CD4-positive, alpha-beta T cell (primary cell): ENCODE measurements at places on chromosomes 16 and 17.
A peak's percentile ranks its signal among the peaks of the same experiment; 100 is the strongest.

DNA sequence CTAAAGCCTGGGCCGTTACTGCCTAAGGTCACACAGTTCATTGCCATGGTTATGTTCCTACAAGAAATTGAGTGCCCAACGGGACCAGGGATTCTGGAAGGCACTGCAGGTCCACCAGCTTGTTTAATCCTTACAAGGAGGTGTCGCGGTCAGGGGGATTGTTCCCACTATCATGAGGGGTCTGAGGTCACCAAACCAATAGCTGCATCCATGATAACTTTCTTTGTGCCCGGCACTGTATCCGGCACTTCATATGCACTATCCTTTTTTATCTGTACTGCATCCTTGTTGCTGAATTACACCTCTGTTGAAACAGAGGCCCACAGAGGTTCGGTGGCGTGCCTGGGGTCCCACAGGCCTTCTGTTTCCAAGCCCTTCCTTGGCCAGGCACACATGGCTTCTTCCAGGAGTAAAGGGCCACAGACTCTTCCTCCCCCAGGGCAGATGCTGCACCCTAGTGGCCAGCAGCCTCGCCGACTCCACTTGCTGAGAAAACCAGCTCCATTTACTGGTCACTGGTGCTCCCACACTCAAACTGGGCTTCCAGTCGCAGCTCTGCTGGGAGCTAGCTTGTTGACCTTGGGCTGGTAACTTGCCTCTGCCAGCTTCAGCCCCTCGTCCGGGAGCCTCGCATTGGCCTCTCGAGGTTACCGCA, 82.0 kb upstream of the PLCG2 start:
- peak; percentile 65 for DNase-seq

- DNase-seq, result peak; percentile 97
These were observed 1.4 kb upstream of the KANSL1 start for GRCh38 chr17:46194393-46195216.

- peak; percentile 41 for DNase-seq
These were observed 128.4 kb downstream of the ANKRD11 start for GRCh38 chr16:89361751-89362539.

GRCh38 chr17:7851438-7852261, 3.2 kb upstream of the TMEM88 start:
- DNase-seq, result peak; percentile 93

- DNase-seq, result no peak
These were observed 22.9 kb upstream of the ZCCHC14 start for GRCh38 chr16:87515475-87516330.

DNA sequence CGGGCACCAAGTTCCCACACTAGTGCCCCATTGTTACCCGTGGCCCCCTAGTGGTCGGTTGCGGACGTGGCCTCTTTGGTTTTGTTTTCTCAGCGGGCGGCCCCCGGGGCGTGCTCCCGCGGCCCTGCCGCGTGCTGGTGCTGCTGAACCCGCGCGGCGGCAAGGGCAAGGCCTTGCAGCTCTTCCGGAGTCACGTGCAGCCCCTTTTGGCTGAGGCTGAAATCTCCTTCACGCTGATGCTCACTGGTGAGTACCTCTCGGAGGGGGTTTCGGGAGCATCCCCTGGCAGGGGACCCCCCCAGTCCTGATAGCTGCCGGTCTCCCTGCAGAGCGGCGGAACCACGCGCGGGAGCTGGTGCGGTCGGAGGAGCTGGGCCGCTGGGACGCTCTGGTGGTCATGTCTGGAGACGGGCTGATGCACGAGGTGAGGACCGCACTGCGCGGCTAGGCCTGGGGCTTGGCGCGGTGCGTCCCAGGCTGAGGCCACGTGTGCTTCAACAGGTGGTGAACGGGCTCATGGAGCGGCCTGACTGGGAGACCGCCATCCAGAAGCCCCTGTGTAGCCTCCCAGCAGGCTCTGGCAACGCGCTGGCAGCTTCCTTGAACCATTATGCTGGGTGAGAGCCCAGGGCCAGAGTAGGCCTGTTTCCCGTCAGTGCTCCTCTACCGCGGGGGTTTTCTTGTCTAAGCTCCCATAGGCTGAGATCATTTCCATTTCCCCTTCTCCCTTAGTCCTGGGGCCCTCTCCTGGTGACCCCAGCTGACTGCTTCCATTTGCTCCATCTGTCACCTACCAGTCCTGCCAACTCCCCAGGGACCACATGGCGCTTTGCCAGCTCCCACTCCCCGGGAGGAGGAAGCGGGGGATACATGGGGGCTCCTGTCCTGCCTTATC, 1.7 kb downstream of the SPHK1 start:
- DNase-seq, result peak; percentile 80
